Iris pigment epithelial cell (primary cell): ENCODE measurements at places on chromosomes 16 and 17.

- DNase-seq = no peak
These were observed 74.3 kb downstream of the DNAH3 start for GRCh38 chr16:21076186-21076883.

GRCh38 chr16:2826591-2827373, 3.3 kb upstream of the ZG16B start:
- DNase-seq = no peak

GRCh38 chr16:31347445-31347844, 7.5 kb upstream of the ITGAX start:
- DNase-seq = no peak

- DNase-seq = peak; percentile 7
These were observed 343.2 kb upstream of the MAF start for GRCh38 chr16:79943736-79944135.

DNA sequence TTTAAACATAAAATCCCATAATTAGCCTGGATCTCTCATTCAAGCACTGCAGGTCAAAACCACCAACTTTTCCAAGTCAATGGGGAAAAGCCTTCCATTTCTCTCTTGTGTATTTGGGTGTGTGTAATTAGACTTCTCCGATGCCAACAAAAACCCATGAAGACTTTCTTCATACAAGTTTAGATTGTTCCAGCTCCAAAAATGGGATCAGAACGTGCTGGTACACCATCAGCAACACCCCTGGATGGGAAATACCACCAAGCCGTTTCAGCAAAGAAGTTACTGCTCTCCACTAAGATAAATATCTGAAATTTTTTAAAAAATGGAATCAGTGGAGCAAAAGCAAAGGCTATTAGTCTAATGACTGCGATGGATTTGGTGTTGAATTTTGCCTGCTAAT, 837.3 kb upstream of the SOX9 start:
- no peak for DNase-seq

GRCh38 chr16:75477680-75478473, 13.4 kb upstream of the TMEM170A start:
- no peak for DNase-seq

GRCh38 chr16:87391324-87391949, 699 bp upstream of the MAP1LC3B start:
- DNase-seq = no peak

GRCh38 chr17:70772761-70773160, 603.4 kb downstream of the KCNJ2 start:
- DNase-seq = no peak

DNA sequence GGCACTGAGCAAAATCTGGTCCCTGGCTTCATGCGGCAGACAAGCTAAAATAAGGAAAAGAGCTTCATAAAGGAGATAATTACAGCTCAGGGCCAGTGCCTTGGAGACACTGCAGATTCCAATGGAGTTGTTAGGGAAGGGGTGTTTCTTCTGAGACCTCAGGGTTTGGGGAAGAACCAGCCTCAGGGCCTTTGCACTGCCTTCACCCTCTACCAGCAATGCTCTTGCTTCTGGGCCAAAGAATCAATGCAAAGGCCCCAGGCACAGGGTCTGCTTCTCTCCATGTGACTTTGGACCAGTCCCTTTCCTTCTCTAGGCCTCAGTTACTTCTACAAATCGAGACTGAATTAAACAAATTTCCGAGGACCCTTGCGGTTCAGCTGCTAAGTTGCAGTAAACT, 36.2 kb upstream of the GAN start:
- no peak for DNase-seq

- no peak for DNase-seq
These were observed 34.6 kb downstream of the PHLPP2 start for GRCh38 chr16:71689901-71690300.

DNA sequence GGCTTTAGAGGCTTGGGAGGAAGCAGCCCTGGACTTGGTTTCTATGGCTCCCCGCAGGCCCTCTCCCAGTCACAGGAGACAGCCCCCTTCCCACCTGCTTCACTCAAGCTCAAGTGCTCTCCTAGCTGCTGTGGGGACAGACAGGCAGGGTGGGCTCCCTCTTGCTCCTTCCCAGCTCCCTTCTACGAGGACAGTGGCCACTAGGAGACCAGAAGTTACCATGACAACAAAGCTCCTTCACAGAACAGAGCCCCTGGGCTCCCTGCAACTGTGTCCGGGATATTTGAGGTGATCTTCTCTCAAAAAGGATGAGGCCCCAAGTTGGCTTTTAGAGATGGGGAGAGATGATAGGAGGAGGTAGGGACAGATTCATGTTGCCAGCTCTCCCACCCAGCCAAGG, 116.3 kb downstream of the AMFR start:
- DNase-seq = no peak

DNA sequence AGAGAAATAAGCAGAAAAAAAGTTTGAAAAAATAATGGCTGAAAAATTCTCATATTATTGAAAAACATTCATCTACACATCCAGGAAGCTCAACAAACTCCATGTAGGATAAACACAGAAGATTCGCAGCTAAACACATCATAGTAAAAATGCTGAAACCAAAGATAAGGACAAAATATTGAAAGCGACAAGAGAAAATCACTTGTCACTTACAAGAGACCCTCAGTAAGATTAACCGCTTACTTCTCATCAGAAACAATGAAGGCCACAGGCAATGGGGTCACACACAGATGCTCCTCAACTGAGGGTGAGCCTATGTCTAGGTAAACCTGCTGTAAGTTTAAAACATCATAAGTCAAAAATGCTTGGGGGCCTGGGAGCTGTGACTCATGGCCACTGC, 38.1 kb upstream of the METRNL start:
- peak; percentile 4 for DNase-seq

DNA sequence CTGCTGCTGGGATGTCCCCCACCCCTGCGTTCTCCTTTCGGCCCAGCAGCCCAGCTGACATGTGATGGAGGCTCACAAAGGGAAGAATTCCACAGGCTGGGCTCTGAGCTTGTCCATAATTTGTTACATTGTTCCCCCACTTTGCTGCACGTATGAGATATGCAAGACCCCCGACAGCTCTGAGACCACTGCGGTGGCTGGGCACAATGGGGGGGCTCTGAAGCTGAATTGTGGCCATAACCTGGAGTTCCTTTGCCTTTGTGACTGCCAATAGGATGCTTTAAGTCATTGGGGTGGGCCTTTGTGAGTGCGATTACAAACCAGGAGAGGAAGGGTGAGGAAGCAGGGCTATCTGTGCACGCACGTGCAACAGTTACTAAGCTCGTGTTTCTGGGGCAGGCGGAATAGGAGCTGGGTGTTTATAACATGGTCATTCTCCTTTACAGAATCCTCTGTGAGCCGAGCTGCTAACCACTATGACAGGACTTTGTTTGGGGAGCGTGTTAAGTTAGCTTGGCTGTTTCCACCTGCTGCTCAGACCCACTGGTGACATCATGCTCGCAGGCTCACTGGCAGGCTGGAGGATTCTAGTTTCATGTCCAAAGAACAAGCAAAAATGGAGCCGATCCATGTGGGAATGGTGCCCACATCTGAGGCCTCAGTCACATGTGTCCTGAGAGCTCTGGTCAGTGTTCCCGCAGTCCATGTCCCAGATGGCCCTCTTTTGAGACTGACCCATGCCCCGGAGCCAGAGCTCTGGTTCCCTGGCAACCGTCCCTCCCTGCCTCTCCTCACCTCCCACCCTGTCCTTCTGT, 208.3 kb upstream of the SALL1 start:
- DNase-seq = peak; percentile 3

DNA sequence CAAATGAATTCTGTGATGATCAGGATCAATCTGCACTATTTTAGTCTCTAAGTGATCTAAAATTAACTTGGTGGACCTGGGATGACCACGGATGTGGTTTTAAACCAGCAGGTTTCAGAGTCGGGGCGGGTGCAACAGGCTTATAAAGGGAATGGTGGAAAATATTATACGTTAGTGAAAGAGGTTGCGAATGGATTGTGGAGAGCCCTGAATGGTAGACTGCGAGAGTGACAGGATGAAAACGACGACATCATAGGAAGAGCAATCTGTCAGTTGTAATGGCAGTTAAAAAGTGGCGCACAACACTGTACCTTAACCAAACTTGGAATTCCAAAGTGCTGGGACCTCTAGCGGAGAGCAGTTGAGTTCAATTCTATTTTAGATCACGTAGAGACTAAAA, 1.2 kb upstream of the CYB5B start:
- DNase-seq = no peak

DNA sequence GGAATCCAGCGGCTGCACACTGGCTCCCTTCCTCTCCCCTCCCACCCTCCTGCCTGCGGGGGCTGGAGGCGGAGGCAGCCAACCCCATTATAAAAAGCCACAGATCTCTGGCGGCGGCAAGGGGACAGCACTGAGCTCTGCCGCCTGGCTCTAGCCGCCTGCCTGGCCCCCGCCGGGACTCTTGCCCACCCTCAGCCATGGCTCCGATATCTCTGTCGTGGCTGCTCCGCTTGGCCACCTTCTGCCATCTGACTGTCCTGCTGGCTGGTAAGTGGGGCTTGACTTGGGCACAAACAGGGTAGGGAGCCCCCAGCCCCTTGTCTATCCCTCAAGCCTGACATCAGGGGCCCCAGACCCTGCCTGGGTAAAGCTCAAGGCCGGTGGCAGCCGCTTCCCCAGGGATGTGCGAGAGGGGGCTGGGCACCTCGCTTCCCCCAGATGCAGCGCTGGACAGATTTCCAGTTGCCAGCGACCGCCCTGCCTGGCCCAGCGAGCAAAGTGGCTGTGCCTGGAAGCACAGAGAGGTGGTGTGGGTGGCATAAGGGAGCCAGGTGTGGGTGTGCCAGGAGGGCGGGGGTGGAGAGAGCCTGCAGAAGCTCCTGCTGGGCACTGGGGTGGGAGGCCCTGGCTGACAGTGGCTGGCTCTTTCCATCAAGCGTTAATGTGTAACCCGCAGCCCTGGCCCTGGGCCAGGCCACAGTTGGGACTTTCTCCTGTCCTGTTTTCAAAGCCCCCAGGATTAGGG, at the start of gene CX3CL1:
Gene CX3CL1, plus strand, starts transcription at position 119 of the 745 bp plus-strand sequence. Its CDS starts 79 bp downstream, at position 198.
- DNase-seq = no peak

DNA sequence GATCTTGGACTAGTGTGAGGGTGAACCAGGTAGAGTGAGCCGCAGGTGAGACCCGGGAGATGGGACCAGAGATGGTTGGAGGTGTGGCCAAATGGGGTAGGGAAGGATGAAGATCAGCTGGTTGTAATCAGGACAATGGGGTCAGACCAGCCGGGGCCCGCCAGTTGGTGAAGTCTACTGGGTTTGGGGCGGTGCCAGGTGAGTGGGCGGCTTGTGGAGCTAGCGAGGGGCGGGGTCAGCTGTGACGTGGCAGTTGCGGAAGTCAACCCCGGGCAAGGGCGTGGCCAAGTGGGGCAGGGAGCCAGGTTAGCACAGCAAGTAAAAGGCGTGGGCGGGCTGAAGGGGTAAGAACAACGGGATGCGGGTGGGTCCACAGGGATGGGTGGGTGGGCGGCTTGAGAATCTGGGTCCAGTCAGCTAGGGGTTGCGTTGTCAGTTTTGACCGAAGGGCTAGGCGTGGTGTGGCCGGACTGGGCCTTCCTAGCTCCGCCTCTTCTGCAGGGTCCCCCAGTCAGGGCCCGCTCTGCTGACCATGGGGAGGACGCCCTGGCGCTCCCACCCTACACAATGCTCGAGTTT, 25.5 kb upstream of the ALKBH5 start:
- DNase-seq = peak; percentile 92

- peak; percentile 39 for DNase-seq
These were observed 92.8 kb downstream of the KATNIP start for GRCh38 chr16:27642756-27643155.

- DNase-seq = no peak
These were observed 15.3 kb downstream of the EPOP start for GRCh38 chr17:38659415-38659814.

DNA sequence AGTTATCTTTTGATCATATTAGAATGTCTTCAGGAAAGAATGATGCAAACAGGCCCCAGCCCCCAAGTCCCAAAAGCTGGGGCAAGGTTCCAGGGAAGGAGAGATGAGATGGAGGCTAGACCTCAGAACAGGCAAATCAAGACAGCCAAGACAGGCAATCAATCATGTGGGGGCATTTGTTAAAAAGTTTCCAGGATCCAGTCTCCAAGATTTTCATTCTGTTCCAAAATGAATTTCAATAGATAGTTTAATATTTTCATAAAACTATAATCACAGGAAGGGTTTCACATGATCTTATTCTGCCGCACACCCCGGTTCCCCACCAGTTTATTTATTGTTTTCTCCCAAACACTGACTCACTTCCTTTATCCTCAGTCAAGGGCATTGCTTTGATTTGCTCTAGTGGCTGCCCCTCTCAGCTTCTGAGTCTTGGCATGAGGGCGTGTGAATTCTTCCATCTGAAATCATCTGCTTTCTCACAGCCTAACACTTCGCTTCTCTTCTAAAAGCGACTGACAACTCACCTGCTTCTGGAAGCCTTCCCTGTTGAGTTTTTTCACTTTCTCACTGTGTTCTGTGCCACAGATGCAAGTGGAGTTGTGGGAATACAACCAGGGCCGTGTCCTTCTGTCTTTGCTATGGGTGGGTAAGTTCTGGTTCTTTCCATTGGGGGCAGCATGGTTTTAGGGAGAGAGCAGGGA, 12.2 kb upstream of the TERF2 start:
- peak; percentile 87 for DNase-seq

DNA sequence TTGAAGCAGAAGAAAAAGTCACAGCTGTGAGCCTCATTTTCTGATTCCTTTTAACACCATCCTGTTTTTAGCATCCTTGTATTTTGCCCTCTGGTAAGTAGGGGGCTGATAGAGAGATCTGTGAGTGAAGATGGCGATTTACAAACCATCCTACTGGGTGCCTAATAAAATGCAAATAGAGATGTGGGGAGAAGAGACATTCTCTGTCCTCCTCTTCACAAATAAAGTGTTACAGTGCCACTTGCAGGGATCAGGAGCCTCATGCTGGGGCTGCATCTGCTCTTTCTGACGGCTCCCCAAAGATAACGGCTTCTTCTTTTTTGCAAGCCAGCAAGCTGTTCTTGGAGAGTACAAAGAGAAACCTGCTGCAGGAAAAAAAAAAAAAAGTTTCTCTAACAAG, 418.6 kb downstream of the TOX3 start:
- no peak for DNase-seq

GRCh38 chr16:87822108-87822970, 47.0 kb downstream of the SLC7A5 start:
- DNase-seq = no peak

GRCh38 chr17:27353033-27353460, 59.1 kb downstream of the WSB1 start:
- no peak for DNase-seq

DNA sequence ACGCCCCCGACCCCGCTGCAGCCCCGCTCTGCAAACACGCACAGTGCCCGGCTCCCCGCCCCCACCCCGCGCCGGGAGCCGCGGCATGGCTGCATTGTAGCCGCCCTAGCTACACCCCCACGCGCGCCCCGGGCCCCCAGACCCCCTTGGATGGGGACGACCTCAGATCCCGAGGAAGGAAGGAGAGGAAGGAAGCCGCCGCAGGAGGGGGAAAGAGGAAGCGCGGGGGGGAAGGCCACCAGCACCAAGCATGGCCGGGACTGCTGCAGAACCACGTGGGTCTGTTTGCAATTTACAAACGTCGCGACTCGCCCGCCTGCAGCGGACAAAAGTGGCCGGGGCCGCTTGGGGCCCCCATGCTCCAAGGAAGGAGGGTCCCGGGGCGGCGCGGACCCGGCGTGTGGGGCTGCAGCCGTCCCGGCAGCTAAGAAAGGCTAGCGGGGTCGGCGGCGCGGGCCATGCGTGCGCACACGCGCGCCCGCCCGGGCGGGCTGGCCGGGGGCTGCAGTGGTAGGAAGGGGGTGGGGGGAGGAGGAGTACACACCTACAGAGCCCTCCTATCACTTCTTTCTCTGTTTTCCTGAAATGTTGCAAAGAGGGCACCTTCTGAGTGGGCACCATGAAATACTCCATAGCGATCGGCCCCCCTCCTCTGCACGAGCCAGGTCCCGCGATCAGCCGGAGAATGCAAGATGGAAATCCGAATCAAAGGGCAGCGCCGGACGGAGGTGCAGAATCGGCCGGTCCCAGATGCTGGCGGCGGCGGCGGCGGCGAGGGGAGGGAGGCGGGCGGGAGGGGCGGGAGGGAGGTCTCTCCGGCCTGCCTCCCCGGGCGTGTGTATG, 488 bp downstream of the TFAP4 start:
- DNase-seq = peak; percentile 36
